ENCODE measurements at places on chromosomes 4 and X.

DNA sequence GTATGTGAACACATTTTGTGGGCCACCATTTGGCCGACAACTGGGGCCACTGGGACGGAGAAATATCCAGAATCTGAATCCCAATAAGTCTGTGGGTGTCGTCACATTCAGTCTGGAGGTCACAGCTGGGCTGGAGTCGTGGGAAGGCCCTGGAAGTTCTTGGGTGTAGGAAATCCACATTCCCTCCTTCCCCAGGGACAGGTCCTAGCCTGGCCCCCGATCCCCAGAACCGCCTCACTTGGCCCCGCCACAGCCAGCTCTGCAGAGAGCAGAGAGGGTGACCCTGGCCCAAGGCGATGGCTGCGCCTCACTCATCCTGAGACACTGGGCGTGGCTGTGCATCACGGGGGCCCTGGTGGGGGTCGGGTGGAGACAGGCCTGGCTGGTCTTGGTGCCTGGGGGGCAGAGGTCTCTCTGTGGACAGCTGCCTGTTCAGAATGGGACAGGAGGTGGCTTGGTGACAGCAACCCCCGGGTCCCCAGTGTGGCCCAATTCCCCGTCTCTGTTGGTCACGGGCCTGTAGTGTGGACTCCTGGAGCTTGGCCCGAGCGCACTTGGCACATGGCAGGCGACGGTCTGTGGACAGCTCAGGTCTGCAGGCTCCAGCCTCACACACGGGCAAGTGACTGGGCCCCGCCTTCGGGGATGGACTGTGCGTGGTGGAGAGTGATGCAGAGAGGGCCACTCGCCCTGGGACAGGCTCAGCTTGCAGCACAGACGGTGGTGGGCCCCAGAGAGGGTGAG lies 16.4 kb downstream of the DOK7 start:
- DNase-seq: no peak

GRCh38 chr4:67934628-67935027 lies 28.7 kb downstream of the TMPRSS11A start:
- DNase-seq: no peak

DNA sequence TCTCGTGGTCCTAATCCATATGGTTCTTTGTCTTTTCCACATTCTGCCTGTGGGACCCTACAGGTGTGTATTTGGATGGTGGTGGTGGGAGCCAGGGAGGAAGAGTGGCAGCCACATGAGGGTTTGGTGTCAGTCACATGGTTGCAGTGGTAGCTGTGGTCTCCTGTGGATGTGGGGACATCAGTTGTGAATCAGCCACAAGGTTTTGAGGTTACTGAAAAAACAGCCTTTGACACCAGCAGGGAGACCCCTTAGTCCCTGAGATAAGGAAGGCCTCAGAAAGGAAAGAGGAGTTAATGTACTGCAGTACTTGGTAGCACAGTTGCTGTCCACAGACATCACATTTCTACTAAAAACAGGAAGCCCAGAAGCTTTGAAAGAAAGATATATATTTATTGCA lies 15.8 kb upstream of the GAGE10 start:
- no peak for DNase-seq

DNA sequence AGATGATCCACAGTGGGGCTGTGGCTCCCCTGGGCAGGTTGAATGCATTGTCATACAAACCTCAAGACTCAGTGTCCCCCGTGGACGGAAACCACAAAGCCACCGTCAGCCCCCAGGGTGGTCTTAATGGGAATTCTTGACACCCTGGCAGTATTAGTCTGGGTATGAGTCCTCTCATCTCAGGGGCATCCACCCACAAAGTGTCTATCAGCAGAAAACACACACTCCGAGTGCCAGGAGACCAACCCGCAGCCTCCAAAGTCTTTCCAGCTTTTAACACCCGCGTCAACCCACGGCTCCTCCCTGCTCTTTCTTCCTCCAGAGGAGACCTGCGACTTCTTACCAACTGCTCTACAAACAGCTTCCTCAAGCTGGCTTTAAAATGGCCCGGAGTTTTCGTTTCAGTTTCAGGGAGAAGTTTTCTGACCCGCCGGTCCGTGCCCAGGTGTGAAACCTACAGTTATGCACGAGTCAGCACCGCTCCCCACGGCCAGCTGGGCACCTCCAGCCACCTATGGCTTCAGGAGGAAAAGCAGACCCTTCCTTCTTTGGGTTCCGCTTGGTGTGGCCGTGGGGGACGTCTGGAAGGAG lies 14.4 kb upstream of the ASMTL start:
- DNase-seq: no peak

Measured in ACHN (cell line).